Astrocyte of the spinal cord (primary cell): ENCODE measurements at places on chromosomes 1 and 21.
A peak's percentile ranks its signal among the peaks of the same experiment; 100 is the strongest.

GRCh38 chr1:118317842-118318614 is 133.0 kb upstream of the SPAG17 start:
- DNase-seq = no peak

- DNase-seq = no peak
These were observed 1.3 kb downstream of the AIRE start for GRCh38 chr21:44286716-44287632.

GRCh38 chr1:86396498-86396890 is 371 bp upstream of the ODF2L start:
- no peak for DNase-seq

- no peak for DNase-seq
These were observed 93.6 kb upstream of the ACTRT2 start for GRCh38 chr1:2927393-2928360.

DNA sequence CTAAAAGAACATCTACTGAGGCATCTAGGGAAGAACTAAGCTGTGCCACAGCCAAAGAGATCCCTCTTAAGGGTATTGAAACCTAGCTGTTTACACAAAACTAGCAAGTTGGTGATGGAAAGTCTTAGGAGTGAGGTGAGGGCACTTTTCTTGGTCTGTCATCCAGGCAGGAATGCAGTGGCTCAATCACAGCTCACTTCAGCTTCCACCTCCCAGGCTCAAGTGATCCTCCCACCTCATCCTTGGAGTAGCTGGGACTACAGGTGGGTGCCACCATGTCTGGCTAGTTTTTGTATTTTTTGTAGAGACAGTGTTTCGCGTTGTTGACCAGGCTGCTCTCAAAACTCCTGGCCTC is 2.4 kb downstream of the PLEKHO1 start:
- no peak for DNase-seq

- peak; percentile 88 for DNase-seq
These were observed 28.3 kb upstream of the RAB3GAP2 start for GRCh38 chr1:220300442-220301121.
